ENCODE measurements at places on chromosomes 4 and X.

DNA sequence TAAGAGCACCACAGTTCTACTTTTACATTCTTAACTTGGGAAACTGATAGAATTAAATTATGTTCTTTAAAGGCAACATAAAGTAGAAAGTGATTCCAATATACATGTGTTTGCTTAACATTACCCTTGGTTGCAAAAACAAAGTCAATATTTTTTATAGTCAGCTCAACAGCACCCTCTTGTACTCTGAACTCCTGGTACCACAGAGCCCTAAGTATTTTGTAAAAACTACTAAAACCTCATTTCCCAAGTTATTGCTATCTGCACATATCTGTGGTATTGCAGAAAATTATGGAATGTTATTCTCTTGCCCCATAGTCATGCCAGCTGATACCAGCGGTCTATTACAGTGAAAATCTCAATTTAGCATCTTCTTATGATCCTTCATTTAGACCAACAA, 2.9 kb downstream of the KIF4A start:
- DNase-seq, result no peak

- DNase-seq, result no peak
Measured at GRCh38 chrX:69015564-69016292, 149.5 kb downstream of the PJA1 start.

DNA sequence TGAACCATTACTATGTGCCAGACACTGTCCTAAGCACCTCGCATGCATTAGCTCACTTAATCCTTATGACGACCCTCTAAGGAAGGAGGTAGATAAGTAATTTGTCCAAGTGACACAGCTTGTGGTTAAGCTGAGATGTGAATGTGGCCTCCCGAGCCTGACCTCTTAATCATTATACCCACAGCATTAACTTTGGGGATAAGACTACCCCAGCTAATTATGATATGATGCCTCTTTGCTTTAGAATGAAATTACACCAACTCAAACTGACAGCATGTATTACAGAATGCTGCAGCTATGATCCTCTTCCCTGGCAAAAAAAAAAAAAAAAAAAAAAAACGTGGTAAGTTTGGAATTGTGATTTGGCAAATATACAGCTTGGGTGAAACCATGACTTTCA, 53.5 kb downstream of the APBB2 start:
- no peak for DNase-seq

DNA sequence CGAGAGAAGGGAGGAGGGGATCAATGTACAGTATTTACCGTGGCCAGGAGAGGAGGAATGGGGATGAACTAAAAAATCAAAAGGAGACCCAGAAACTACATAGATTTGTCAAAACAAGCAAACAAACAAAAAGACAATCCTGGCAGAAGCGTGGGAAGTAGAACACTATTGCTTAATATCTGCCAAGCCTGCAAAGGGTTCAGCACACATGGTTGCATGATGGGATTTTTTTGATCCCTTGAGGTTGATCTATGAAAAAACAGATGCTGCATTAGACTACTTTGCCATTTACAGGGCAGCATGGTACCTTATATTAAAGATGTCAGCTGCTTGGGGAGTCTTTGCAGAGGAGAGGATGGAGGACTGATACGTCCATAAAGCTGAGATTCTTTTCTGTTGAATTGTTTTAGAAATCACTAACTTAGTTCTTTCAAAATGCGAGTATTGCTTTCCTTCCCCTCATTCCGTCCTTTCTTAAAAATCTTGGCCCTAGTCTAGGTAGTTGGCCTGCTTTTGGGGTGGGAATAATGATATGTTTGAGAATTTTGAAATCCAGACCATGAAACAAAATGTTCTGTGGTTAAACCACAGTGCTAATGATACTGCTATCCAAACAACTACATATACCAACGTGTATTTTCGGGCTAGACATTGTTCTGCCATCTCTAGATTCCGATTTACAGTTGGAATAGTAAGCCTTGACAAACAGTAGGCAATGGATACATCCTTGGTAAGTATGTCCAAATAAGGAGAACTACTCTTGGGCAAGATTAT, 39.6 kb upstream of the TMEM150C start:
- no peak for DNase-seq

- DNase-seq, result peak; percentile 55
Measured at GRCh38 chrX:154097003-154097588, 421 bp downstream of the MECP2 start.

DNA sequence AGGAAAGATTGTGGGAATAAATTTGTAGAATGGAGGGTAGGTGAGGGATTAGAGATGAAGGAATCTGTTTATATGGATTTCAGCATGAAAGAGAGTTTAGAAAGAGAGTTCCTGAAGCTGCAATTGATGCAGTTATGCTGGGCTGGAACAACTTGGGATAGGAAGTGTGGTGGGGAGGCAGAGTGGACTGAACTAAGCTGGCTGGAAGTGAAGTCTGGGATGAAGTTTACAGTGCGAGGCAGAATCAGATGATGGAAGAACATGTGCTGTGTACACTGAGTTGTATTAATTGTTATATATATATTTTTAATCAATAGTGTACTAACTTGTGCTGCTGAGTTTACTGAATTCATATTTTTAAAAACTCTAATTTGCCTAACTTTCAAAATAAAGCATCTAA, 461.9 kb downstream of the SPRY1 start:
- no peak for DNase-seq

DNA sequence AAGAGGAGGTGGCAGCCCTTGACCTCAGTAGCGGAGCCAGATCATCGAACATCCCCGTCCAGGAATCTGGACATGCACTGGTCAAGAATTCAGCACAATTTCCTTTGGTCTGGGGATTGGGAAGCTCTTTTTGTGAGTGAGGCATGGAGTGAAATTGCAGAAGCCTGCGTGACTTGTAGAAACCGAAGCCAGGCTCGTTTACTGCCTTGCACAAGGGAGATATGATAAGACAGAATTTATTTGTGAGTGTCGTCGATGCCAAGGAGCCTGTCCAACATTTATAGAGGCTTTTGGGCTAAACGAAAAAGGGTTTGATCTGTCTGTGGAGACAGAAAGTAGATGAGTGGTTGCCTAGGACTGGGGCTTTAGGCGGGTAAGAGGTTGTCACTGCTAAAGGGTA, 50.6 kb downstream of the TBL1X start:
- no peak for DNase-seq

DNA sequence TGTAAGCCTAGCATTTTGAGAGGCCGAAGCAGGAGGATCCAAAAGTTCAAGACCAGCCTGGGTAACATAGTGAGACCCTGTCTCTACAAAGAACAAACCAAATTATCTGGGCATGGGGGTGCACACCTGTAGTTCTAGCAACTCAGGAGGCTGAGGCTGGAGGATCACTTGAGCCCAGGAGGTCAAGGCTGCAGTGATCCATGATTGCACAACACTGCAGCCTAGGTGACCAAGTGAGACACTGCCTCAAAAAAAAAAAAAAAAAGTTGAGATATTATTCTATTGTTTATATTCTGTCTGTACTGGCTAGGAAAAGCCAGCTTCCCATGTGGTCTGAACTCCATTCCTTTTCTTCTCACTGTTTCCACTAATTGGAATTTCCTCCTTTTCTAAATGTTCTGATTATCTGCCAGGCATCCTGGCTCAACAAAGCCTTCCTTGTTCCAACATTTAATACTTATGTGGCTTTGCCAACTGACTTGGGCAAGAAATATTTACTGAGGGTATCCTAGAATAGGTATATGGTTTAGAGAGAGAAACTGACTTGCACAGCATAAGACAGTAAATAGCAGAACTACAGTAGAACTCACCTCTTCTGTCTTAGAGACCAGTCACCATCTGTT, 175.2 kb upstream of the ADAMTS3 start:
- DNase-seq, result no peak

DNA sequence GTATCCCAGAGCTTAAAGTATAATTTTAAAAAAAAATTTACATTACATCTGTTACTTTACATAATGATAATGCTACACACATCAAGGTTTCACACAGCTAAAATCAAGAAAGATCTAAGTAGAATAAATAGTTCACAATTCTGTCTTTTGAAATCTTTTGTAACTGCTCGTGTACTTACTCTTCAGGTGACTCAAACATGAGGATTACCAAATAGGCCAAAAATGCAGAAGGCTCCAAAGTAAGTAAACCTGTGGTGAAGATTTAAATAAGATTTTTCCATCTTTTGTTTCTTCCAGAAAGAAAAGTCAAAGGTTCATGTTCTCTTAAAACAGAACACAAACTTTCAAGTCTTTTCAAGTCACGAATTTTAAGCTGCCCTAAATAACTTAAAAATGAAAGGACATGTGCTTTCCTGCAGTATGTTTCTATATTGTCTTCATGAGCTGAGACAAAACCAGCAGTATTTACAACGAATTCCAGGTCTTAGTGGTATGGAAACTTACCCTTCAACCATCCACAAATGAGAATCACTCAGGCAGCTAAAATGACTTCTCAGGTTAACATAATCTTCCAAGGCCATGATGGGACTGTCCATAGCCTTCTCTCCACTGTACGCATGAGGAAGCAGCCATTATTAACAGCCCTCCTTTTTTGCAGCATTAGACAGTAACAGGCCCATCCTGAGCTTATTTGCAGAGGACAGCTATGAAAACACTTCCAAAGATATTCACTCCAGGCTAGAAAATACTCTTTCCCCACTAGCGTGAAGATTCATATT, 172.8 kb upstream of the EDNRA start:
- no peak for DNase-seq

DNA sequence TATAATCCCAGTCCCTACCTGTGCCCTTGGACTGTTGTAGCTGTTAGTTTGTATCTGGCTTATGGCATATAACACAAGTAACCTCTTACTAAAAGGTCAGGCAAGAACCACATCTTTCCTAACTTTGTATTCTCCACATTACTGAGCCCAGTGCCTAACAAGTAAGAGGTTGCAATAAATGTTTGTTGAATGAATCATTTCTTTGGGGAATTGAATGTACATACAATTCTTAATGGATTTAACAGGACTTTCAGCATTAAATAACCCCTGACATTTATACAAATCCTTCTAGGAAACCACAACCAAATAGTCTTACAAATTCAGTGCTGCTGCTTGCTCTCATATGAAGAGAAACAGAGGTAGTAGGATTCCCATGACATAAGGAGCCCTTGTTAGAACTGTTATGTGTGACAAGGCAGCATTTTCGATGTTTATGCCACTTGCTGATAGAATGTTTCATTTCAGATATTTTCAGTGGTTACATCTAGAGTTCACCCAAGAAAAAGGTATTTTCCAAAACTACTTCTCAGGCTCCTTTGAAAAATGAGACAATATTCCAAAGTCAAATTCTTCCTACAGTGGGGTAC, 62.0 kb downstream of the MBNL3 start:
- DNase-seq, result no peak

DNA sequence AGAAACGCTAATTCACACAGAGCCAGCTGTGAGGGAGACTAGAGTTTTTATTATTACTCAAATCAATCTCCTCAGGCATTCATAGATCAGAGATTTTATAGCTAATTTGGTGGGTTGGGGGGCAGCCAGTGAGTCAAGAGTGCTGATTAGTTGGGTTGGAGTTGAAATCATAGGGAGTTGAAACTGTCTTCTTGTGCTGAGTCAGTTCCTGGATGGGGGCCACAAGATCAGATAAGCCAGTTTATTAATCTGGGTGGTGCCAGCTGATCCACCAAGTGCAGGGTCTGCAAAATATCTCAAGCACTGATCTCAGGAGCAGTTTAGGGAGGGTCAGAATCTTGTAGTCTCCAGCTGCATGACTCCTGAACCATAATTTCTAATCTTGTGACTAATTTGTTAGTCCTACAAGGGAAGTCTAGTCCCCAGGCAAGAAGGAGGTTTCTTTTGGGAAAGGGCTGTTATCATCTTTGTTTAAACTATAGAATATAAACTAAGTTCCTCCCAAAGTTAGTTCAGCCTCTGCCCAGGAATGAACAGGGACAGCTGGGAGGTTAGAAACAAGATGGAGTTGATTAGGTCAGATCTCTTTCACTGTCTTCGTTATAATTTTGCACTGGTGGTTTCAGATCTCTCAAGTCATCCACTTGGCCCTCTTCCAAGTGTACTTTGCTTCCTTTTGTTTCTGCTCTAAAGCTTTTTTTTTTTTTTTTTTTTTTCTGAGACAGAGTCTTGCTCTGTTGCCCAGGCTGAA, 5.4 kb upstream of the NAA11 start:
- DNase-seq, result no peak

GRCh38 chr4:143089291-143089690, 95.4 kb upstream of the USP38 start:
- DNase-seq, result no peak

- no peak for DNase-seq
Measured at GRCh38 chr4:91147067-91147466, 1019.9 kb downstream of the CCSER1 start.

Measured in stimulated activated CD4-positive, alpha-beta T cell treated with anti-CD3 and anti-CD28 coated beads, TNF-alpha, amount 100 ng/mL, for 1 hour (primary cell).